Bone marrow (tissue), 2 donors: ENCODE measurements at places on chromosomes 4 and X.

DNA sequence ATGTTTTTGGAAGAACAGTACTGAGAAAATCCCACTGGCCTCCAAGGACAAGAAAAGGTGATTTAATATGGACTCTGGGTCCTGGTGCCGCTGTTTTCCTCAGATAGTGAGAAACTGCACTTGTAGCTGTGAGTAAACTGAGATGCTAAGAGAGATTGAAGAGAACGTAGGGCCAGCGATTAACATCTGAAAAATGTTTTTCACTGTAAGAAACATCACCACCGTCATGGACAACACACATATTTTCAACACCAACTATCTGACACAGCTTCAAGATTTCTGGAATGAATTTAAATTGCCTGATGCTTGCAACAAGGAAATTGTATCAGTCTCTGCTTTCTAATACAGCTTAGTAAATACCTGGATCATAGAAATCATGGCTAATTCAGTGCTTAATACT, 158.2 kb upstream of the SMIM31 start:
- DNase-seq, result no peak

DNA sequence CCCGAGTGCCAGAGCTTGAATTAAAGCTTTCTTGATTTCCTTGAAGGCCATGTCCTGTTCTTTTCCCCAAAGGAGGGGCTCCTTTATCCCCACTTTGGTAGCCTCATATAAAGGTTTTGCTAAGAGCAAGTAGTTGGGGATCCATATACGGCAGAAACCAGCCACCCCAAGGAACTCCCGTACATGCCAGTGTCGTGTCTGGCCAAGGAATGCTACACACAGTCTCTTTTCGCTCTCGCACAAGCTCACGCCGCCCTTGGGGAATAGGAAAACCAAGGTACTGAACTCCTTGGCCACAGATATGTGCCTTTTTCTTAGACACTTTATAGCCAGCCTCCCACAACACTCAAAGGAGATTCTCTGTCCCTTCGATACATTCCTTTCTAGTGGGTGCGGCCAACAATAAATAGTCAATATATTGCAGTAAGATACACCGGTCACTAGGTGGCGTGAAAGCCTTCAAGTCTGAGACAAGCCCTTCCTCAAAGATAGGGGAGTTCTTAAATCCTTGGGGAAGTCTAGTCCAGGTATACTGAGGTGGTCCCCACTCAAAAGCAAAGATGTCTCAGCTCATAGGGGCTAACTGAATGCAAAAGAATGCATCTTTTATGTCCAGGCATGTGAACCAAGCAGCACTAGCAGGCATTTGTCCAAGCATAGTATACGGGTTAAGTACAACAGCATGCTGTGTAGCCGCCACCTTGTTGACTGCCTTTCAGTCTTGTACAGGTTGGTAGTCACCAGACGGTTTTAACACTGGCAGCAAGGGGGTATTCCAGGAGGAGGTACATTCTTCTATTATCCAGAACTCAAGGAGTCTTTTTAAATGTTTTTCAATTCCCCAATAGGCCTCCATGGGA, 57.8 kb upstream of the XAGE1B start:
- DNase-seq, result no peak

- DNase-seq, result no peak
These were observed 907.1 kb downstream of the FSTL5 start for GRCh38 chr4:161256716-161257115.

DNA sequence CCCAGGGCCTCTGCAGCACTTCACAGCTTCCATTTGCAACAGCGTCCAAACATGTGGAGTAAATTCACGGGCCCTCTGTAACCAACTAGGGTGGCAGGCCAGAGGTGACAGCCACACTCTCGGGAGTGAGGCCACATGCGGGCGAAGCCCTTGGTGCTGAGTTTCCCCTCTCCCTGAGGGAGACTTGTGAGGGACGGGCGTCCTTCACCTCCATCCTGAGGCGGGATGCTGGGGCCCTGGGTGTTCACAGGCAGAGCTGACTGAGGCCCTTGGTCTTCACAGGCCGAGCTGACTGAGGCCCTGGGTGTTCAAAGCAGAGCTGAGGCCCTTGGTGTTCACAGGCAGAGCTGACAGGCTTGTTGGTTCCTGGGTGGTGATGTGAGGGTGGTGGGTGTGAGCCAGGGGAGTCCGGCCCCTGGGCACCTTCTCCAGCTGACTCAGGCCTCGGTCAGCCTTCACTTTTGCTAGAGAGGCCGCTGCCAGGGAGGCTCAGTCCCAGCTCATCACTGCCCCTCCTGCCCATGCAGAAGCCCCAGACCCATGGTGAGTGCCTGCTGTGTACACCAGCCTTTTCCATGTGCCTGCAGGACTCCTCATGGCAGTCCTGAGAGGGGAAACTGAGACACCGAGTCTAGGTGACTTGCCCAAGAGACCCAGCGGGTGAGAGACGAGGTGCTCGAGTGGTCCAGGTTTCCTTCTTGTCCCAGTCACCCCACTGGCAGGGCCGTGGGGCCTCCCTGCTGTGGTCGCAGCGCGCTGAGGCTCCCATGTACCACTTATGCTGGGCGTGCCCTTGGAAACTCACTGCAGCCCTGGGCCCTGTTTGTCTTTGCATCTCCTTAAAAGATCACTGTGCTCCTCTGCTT, 8.5 kb downstream of the WFS1 start:
- no peak for DNase-seq

DNA sequence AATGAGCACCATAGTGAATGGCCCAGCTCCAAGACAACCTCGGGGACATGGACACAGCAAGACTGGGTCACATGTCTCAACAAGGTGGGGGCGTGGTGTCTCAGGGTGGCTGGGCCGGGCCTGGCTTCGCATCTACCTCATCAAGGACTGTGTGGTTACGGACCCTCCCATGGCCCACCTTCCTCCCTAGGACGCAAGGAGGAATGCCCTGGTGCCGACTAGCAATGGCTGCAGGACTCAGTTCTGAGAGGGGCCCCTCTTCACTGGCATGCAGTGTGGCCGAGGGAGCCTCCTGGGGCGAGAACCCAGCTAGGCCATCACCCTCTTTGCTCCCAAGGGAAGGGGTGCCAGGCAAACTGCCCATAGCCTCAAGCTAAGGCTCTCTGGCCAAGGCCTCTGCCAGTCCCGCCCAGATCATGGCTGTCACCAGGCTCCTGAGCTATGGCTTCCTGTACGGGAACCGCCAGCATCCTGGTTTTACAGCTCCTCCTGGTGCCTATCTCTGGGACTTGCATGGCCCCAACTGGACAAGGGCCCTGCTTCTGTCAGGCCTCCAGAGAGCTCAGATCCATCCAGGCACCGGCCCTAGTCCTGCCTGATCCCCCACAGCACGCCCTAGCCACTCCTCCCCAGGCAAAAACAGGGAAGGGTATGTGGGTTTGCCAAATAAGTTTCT, 218.0 kb upstream of the AGTR2 start:
- no peak for DNase-seq
